Transverse colon (tissue), 4 donors: ENCODE measurements at places on chromosomes 16 and 17.

- H3K4me3 ChIP-seq: no peak overlapping the region
- H3K27me3 ChIP-seq: no peaks in the 10 kb centered on the region
- DNase-seq: no peak
- no peaks in the 10 kb centered on the region for H3K4me1 ChIP-seq
- no peaks in the 10 kb centered on the region for H3K36me3 ChIP-seq
- H3K27ac ChIP-seq: no peak overlapping the region
Observed at GRCh38 chr17:27985306-27985705, 57.2 kb upstream of the NLK start.

GRCh38 chr16:79843631-79844043, 243.1 kb upstream of the MAF start:
- H3K4me1 ChIP-seq: peaks cover 4% of the 10 kb centered on the region
- no peak overlapping the region for H3K4me3 ChIP-seq
- no peak for DNase-seq
- H3K27ac ChIP-seq: no peak overlapping the region
- no peaks in the 10 kb centered on the region for H3K27me3 ChIP-seq
- no peaks in the 10 kb centered on the region for H3K36me3 ChIP-seq

GRCh38 chr17:55450232-55450825, 28.7 kb upstream of the MMD start:
- H3K36me3 ChIP-seq: no peaks in the 10 kb centered on the region
- no peak for DNase-seq
- peak overlapping the region; percentile 59 for H3K27ac ChIP-seq
- no peak overlapping the region for H3K4me3 ChIP-seq

- H3K4me1 ChIP-seq: no peaks in the 10 kb centered on the region
- no peak overlapping the region for H3K4me3 ChIP-seq
- DNase-seq: no peak
- H3K27ac ChIP-seq: no peak overlapping the region
- no peaks in the 10 kb centered on the region for H3K36me3 ChIP-seq
Observed at GRCh38 chr16:6946802-6947201, 385.8 kb upstream of the RBFOX1 start.

DNA sequence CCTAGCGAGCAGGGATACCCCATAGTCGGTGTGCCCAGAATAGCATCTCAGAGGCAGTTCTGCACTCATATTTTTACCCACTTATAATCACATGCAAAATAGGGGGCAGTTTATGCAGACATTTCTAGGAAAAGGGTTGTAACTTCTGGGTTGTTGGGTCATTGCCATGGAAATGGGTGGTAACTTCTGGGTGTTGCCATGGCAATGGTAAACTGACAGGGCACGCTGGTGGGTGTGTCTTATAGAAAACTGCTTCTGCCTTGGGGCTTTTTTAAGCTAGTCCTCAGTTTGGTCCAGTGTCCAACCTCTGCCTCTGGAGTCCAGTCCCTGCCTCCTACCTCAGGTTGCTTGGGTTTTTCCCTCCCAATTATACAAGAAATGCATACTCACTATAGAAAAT, 7.4 kb upstream of the SPAG9 start:
- no peak overlapping the region for H3K27ac ChIP-seq
- no peak for DNase-seq
- no peak overlapping the region for H3K4me3 ChIP-seq
- no peaks in the 10 kb centered on the region for H3K4me1 ChIP-seq
- no peaks in the 10 kb centered on the region for H3K36me3 ChIP-seq
- H3K27me3 ChIP-seq: no peaks in the 10 kb centered on the region

DNA sequence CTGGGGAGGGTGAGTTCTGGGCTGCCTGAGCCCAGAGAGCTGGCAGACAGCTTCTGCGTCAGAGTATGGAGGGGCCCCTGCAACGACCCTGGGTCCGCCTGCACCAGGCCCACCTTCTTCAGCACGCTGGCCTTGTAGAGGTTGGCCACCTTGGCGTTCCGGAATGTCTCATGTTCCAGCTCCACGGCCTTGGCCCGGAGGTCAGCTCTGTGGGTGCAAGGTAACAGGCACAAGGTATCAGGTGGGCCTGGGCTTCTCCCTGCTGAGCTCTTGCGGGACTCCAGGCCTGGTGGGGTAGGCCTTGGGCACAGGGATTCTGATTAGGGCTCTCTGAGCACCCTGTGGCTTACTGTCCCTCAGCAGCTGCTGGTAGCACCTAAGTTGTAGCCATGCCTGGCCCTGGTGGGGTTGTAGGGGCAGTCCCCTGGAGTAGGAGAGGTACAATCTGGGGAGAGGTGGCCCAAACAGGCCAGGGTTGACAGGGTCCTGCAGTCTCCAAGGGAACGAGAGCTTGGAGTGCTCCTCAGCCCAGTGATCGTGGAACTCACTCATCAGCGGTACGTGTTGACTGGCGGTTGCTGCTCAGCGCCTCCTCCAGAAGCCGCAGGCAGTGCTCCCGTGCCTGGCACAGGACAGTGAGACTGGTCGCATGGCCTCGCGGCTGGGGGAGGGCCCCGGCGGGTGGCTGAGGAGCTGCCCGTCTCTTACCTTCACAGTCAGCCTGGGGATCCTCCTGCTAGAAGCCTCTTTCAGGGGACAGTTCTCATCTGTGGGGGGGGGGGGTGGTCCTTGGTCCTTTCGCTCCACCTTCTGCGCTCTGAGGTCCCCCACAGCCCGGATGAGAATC, 2.9 kb upstream of the SMIM5 start:
- no peak for DNase-seq
- H3K27ac ChIP-seq: no peak overlapping the region
- no peaks in the 10 kb centered on the region for H3K27me3 ChIP-seq
- no peak overlapping the region for H3K4me3 ChIP-seq

DNA sequence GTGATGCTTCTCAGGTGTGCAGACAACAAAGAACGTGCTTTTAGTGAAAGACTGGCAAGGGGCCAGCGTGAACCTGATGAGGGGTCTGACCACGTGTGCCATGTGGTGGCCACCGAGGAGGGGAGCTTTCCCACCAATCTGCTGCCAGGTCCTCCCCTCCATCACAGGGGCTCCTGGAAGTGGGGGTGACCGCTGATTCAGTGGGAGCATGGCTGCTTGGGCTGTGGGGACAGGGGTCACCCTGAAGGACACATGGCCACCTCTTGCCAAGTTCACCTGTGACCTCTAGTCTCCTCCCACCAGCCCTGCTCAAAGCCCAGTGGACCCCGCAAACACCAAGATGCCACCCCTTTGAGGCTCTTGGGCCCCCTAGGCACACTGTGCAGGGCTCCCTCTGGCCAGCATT, 37.9 kb upstream of the MTSS2 start:
- H3K27ac ChIP-seq: no peak overlapping the region
- H3K36me3 ChIP-seq: peaks cover 3% of the 10 kb centered on the region
- no peak for DNase-seq
- H3K4me1 ChIP-seq: peaks cover 30% of the 10 kb centered on the region
- H3K27me3 ChIP-seq: no peaks in the 10 kb centered on the region

DNA sequence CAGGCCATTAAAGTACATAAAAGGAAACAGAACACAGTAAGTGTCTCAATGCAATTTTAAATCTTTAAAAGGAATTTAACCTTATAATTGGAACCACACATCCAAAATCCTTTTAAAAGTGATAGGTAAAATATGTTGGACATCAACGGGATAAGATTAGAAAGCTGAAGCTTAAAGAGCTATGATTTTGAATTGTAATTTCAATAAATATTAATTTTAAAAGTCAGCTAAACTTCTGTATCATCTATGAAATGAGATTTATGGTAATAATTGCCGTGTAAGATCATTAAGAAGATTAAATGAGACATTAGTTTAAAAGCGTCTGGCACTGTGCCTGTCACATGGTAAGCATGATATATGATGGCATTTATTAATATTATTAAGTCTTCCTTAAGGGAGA, 31.3 kb downstream of the CCDC42 start:
- no peaks in the 10 kb centered on the region for H3K4me1 ChIP-seq
- no peak overlapping the region for H3K27ac ChIP-seq
- H3K36me3 ChIP-seq: no peaks in the 10 kb centered on the region
- DNase-seq: no peak

GRCh38 chr16:87584271-87584670, 18.0 kb upstream of the JPH3 start:
- no peak for DNase-seq
- peaks cover 47% of the 10 kb centered on the region for H3K27me3 ChIP-seq
- no peak overlapping the region for H3K27ac ChIP-seq
- no peak overlapping the region for H3K4me3 ChIP-seq
- H3K36me3 ChIP-seq: no peaks in the 10 kb centered on the region

DNA sequence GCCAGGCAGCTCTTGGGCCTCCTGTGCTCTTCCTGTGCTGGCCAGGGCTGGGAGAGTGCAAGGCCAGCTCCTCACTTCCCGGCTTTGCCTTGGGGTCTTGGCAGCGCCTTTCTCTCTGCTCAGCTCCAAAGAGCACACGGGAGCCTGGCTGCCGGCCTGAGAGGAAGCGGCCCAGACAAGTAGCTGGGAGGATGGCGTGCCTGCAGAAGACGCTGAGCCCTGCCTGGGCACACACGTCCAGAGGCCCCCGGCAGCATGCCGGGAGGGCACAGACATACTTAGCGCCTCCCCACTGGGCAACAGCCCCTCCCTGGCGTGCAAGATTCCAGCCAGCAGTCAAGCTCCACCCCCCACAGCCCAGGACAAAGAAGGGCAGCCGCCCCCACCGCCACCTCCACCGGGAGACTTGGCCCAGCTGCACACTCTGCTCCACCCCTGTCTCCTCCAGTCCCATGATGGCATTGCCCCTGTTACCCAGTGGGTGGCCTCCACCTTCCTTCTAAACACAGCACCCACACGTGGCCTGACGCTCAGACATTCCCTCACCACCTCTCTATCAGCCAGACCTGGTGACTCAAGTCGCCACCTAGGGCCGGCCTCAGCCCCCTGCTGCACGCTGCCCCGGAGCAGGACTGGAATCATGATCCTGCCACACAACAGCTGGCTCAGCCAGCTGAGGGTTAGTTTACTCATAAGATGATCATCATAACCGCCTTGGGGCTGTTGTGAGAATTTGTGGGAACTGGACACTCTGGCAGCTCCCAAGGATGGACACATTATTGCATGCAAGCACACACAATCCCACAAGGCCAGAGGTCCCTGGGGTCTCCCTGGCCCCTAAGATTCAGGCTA, 12.4 kb downstream of the SGCA start:
- H3K36me3 ChIP-seq: no peaks in the 10 kb centered on the region
- H3K4me3 ChIP-seq: peak overlapping the region; percentile 5
- peak overlapping the region; percentile 81 for H3K27ac ChIP-seq

- H3K4me1 ChIP-seq: peaks cover 20% of the 10 kb centered on the region
- DNase-seq: no peak
- no peaks in the 10 kb centered on the region for H3K36me3 ChIP-seq
- no peak overlapping the region for H3K4me3 ChIP-seq
- no peaks in the 10 kb centered on the region for H3K27me3 ChIP-seq
- peak overlapping the region; percentile 65 for H3K27ac ChIP-seq
Observed at GRCh38 chr17:75689441-75689873, 22.3 kb downstream of the SAP30BP start.

- H3K4me1 ChIP-seq: no peaks in the 10 kb centered on the region
- no peaks in the 10 kb centered on the region for H3K36me3 ChIP-seq
- no peak for DNase-seq
- H3K27me3 ChIP-seq: no peaks in the 10 kb centered on the region
Observed at GRCh38 chr16:10466861-10467260, 81.0 kb downstream of the ATF7IP2 start.

DNA sequence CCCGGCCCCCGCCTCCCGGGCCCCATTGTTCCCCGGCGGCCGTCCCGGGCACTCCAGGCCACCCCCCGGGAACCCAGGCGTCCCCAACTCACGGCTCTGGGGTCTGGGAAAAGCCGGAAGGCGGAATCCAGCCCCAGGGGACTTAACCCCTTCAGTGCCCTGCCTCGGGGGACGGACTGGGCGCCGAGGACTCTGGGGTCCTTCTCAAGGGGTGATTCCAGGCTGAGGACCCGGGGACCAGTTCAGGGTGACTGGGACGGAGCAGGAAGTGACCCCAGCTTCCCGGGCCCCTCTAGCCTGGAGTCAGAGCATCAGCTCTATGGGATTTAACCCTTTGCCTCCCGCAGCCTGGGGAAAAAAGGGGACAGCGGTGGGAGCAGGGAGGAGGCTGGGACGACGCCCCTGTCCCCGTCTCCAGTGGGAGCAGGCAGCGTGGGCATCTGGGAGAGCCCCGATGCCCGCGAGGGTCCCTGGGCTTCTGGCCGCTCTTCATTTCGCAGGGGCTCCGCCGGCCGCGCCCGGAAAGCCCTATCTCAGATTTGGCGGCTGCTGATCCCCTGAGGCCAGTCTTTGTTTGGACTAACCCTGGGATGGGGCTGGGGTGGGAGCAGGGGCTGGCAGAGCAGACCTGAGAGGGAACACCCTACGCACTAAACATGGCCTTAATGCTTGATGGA, at the start of gene ZNF629:
Gene ZNF629, minus strand, starts transcription at position 270 of the 677 bp plus-strand sequence. CDS start 2,723 bp downstream, outside the sequence.
- H3K27ac ChIP-seq: peak within 1 kb of the TSS; percentile 85
- no peaks in the 10 kb centered on the region for H3K36me3 ChIP-seq
- peak; percentile 73 for DNase-seq
- H3K4me3 ChIP-seq: peak within 1 kb of the TSS; percentile 100

GRCh38 chr17:38912221-38912813, 13.1 kb upstream of the LASP1NB start:
- H3K4me3 ChIP-seq: no peak overlapping the region
- peaks cover 17% of the 10 kb centered on the region for H3K4me1 ChIP-seq
- no peaks in the 10 kb centered on the region for H3K27me3 ChIP-seq

DNA sequence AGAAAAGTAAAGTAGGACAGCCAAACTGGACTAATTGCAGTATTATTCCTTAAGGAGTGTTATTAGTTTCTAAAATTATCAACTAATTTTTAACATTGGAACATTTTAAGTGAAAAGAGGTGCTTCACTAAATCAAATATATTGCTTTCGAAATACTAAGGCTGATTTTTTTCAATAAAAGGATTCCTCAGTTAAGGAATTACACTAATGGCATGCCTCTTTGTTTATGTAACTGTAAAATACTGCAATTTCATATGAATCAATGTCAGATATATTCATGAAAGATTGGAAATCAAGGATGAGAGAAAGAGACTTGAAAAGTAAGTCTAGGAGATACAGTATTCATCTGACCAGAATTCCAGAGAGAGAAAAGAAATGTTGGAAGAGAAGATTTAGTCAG, 129.8 kb downstream of the TANC2 start:
- no peaks in the 10 kb centered on the region for H3K27me3 ChIP-seq
- H3K4me3 ChIP-seq: no peak overlapping the region
- DNase-seq: no peak
- H3K36me3 ChIP-seq: no peaks in the 10 kb centered on the region
- no peaks in the 10 kb centered on the region for H3K4me1 ChIP-seq
- H3K27ac ChIP-seq: no peak overlapping the region

GRCh38 chr16:56331915-56332314, 93.4 kb downstream of the AMFR start:
- H3K4me3 ChIP-seq: no peak overlapping the region
- H3K27me3 ChIP-seq: no peaks in the 10 kb centered on the region
- H3K27ac ChIP-seq: no peak overlapping the region
